Pancreas (tissue), 10 donors: ENCODE measurements at places on chromosomes 5 and 9. TPM values are rescaled to one million over a fixed set of nuclear protein-coding genes. Genes with fewer than 3 reads are reported as not detected.

ALDH1A1 gene
- total RNA-seq: 172 TPM

HAUS6 gene
- 5.1 TPM for total RNA-seq

DNA sequence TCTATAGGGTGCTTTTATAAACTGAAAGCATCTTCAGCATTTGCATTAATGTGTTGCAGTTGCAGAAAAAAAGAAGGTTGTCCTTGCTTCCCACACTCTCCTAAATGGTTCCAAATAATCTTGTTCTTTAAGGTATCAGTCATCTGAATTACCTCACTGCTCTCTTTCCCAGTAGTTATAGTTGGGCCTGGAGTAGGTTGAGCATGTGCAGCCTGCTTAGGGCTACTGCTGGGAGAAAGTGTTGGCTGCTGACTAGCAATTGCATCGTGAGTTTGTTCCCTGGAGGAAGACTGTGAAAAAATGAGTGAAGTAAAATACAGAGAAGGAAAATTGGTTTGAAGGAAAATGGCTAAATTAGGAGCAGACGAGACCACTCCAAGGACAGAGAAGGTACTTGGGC lies 74.5 kb downstream of the PRR16 start:
- no peak for DNase-seq

TEX48 gene
- not detected for total RNA-seq

CDKN2B gene
- total RNA-seq: 4.6 TPM

- no peak for DNase-seq
Measured at GRCh38 chr5:59891962-59892643, 1.4 kb downstream of the PDE4D start.

DNA sequence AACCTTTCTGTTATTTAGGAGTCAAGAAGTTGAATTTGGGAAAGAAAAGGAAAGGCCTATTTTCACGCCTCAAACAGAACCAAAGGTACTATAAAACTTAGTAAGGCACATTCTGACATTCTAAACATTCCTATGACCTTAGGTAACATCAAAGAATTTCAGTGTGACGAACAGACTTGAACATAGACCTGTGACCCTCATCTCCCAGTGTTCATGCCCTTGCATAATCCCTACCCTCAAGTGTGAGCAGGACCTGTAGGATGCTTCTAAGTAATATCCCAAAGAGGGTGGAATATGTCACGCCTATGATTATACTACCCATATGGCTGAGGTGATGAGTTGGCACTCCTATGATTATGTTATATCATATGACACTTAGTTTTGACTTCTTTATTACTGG lies 540.9 kb downstream of the KIF4B start:
- no peak for DNase-seq

DNA sequence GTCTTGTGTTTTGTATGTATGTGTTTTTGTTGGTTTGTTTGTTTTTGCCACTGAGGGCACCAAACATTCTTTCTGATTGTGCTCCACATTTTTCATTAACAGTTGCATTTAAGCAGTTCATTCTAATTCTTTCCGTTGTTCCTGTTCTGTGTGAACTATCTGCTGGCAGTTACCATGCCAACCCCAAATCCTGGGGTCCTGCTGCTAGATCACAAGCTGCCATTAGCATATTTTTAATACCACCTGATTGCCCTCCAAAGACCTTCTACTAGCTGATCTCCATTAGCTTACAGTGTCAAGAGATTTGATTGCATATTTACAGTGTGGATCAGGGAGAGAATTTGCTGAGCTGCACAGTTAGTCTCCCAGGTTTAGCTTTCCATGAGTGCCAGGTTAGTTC lies 40.6 kb upstream of the STARD4 start:
- DNase-seq: no peak

DNA sequence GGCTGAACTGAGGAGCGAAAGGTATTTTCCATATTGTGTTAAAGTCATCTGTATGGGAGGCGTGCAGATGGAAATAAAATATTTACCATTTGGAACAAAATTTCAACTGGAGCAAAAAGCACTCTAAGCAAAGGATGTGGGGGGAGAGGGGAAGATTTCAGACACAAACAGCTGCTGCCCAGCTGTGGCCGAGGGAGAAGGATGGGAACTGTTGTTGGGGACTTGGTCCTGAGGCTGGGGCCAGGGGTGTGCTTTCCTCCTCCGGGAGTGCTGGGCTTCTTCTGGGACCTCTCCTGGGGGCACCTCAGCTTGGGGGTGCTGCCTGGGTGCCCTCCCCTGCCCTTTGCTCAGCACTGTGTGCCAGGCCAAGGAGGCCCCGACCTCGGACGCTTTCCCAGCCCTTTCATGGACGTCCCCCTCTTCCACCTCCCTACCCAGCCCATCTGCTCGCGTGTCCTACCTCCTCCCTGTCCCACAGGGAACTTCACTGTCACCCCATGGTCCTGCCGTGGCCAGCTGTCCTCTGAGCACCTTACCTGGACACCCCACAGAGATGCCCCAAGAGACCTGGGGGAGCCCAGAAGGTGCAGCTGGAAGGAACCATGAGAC lies 101.9 kb upstream of the COL5A1 start:
- DNase-seq: no peak

RNF183 gene
- total RNA-seq: 0.16 TPM

- DNase-seq: no peak
Measured at GRCh38 chr5:2003690-2004365, 121.1 kb upstream of the IRX4 start.

DNA sequence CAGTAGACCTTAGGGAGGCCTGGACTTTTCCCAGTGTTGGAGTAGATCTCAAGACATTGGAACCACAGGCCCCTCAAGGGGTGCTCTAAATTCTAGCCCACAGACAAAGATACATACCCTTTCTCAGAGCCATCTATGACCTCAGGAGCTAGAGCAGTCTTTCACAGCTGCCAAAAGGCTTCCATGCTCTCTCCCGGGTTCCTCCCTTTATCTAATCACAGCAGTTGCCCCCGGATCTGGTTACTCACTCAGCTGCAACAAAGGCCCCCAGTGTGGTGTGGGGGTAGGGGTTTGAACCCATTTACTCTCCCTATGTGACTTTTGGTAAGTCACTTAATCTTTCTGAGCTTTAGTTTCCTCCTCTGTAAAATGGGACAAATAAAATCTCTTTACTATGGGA lies 27.0 kb downstream of the POU4F3 start:
- DNase-seq: no peak

GRCh38 chr5:158855510-158855909 lies 244.2 kb downstream of the EBF1 start:
- DNase-seq: no peak

- DNase-seq: no peak
Measured at GRCh38 chr9:111393971-111394370, 63.9 kb upstream of the OR2K2 start.

AK1 gene
- total RNA-seq: 18.3 TPM

DNA sequence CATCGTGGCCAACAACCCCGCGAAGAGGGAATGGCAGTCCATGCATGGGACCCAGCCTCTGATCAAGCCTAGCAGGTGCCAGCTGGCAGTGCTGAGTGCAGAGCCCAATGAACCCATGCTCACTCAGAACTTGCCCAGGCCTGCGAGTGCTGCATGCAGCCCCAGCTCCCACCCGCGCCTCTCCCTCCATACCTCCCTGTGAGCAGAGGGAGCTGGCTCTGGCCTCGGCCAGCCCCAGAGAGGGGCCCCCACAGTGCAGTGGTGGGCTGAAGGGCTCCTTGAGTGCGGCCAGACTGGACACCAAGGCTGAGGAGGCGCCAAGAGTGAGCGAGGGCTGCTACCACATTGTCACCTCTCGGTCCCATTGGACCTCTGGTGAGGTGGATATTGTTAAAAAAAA lies 32.6 kb upstream of the NPR3 start:
- no peak for DNase-seq

DNA sequence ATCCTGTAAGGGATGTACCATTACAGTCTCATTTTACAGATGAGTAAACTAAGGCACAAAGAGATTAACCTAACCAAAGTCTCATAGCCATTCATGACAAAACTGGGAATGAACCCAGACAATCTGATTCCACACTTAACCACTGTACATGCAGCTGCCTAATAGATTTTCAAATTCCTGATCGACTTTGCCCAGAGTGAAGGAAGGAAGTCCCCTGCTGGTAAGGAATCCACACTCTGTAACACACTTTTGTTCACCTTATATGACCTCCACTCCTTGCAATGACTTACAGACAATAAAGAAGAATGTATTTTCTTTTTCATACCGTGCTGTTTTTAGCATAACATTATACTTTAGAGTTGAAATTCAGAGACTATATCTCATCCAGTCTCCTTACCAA lies 31.3 kb upstream of the PLPP6 start:
- DNase-seq: no peak
